ENCODE measurements at places on chromosomes 1 and 21.

- no peak for DNase-seq
Measured at GRCh38 chr1:228850141-228851100, 115.1 kb downstream of the RHOU start.

DNA sequence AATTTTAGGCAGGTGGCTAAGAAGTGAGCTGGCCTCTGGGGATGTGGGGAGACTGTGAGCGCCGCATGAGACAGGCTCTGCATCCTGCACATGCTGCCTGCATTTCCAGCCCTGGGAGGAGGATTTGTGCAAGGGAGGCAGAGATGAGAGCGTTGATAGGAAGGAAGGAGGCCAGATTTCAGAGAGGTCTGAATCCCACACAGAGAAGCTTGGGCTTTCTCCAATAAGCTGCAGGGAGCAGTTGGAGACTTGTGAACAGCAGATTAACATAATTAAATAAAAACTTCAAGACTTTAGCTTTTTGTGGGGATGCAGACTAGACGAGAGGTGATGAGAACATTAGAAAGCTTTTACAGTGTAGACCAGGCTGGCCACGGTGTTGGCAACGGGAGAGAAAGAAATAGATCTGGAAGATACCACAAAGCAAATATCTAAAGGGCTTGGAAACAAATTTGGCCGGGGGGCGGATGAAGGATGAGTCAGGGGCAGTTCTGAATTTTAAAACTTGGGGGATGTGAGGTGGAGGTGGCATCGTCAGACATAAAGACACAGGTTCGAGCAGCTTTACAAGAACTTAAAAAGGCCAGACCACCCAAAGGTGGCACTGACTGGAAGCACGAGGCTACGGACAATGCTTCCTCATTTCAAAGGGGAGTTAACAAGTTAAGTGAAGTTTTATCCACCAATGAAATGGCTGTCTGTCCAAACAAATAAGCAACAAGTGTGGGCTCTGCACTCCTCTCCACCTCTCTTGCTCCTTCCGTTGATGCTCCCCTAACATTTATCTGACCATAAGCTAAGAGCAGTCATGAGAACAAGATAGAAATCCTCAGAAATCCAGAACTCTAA lies 57.0 kb downstream of the HIVEP3 start:
- no peak for DNase-seq

DNA sequence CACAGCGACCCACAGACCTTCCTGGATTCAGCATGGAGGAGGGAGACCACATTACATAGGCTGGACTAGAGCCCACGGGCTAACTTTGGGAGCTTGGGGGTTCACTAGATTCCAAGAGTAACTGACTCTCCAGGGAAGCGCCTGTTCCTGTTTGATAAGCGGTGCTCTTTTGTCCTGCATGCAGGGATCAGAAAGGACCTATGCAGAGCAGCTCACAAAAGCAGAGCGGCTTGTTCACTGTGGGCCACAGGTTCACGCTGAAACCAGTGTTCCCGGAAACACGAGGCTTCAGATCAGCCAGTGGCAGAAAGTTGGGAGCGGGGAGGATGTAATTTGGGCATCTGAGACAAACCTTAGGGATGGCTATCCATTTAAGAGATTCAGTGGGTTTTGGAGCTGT lies 403.9 kb downstream of the PCP4 start:
- DNase-seq, result no peak

DNA sequence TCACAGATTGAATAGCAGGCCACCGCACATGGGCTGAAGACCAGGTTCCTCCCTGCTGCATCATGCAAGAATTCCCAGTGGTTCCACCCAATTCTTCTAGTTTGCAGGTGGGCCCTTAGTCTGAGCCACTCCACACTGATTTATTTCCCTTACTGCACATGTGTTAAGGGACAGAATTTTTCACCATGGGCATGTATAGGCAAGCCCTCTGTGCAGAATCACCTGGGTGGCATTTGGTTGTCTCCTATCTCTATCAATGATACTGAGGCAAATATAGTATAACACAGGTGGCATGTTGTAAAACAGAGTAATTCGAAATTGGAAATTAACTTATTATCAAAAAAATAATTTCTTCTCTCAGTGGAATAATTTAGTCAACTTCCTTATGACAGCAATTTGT lies 1892.4 kb downstream of the NCAM2 start:
- DNase-seq, result no peak

DNA sequence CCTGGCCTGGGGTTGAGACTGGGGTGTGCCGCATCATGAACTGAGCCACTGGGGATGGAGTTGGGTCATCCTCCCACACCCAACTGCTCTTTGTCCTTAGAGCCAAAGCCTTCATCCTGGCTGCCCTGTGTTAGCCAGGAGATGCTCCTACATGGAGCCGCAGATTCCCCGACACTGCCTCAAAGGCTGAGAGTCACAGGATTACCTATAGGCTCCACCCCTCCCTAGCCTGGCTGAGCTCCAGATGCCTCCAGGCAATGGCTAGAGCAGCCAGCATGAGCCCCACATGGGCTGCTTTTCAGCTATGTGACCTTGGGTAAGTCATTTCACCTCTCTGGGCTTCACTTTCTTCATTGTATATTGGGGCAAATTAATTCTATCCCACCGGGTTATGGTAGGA lies 119.9 kb upstream of the POU3F1 start:
- no peak for DNase-seq

DNA sequence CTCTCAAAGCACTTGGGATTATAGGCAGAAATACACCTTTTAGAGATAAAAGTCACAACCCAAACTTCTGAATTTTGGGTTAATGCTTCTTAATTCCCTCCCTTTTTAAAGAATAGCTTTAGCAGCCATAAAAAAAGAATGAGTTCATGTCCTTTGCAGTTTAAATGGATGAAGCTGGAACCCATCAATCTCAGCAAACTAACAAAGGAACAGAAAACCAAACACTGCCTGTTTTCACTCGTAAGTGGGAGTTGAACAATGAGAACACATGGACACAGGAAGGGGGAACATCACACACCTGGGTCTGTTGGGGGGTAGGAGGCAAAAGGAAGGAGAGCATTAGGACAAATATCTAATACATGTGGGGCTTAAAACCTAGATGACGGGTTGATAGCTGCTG lies 55.8 kb downstream of the SLC27A3 start:
- DNase-seq, result no peak

- DNase-seq, result no peak
Measured at GRCh38 chr1:242468784-242469183, 55.7 kb downstream of the PLD5 start.

DNA sequence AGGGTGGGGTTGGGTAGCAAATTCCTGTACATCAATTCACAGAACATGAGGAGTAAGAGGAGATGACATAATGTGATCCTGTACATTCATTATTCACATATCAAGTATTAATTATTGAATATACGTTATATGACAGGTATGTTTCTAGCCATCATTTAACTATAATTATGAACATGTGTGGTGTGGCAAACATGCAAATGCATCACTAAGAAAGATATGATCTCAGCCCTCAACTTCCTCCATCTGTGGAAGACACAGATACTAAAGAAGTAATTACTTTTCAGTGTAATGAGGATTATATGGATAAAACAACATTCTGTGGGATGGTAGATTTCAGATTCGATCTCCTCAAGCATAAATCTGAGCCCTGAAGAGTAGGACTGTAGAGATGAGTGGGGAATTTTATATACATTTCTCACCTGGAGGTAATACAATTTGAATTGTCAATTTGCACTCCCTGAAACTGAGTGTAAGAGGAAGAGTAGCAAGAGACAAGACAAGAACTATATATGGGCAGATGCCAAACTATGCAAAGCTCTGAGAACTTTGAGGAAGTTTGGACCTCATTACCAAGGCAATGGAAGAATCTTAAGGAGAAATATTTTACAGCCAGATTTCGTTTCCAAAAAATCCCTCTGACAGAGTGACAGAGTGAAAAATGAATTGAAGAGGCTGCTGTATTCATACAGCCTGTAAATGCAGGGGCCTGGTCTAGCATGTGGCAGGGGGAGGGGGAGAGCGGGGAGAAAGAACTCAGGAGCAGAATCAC lies 275.5 kb downstream of the TPR start:
- DNase-seq, result no peak

DNA sequence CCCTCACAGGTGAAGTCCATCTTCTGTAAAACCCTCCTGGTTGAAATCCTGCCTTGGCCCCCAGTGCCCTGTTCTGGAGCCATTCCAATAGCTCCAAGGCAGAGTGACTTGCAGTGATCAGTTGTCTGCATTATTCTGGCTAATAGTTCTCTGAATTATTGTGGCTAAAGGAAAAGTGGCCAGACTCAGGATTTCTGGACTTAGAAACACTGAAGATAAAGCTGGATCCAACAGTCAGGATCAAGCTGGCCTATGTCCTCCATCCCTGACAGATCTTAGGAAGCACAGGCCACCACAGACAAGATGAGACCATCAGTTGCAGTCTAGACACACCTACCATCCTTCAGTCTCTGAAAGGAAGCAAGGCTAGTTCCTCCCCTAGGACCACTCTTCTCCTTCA lies 801 bp upstream of the C2CD4D start:
- DNase-seq, result no peak

- DNase-seq, result peak; percentile 92
Measured at GRCh38 chr21:29221253-29221744, 77.4 kb upstream of the BACH1 start.

DNA sequence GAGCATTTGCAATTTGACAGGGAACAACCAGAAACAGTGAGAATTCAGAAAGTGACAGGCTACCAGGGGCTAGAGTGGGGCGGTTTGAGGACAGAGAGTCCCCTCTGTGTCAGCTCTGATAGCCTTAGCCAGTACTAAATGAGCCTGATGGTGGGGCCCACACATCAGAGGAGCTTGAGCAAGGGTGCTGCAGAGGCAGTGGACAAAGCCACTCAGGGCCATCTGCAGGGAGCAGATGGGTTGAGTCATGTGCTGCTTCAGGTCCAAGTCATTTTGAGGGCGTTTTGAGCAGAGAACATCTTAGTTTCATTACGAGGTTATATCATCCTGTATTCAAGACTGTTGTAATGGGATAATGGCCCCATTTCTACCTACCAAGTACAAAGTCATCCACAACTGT lies 7.7 kb downstream of the LRRC52 start:
- no peak for DNase-seq

DNA sequence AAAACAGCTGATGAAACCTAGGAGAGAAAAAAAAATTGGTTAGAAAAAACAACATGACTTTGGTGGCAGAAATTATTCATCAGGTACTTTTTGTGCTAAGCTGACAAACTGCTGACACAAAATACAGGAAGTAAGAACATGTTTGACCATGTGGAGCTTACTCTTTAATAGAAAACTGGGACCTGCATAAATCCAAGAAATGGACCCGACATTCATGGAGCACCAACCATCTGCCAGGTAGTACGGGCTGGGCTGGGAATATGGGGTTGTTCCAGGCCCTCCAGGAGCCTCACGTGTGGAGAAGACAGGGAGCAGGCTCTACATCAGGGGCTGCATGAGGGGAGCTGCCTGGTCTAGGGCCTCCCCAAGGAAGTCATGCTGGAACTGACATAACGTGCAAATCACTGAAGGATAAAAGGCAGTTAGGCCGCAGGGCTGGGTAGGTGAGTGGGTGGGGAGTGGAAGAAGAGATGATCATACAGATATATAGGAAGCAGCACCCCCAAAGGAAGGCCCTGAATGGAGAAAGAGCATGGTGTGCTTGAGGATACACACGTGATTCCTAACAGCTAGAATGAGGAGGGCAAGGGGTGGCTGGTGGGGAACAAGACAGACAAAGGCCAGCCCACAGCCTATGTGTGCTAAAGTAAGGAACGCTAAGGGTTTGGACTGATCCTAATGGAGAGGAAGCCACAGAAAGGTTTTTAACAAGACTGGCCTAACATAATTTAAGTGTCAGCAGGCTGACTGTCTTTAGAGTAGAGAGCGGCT lies 26.1 kb downstream of the CD58 start:
- no peak for DNase-seq

DNA sequence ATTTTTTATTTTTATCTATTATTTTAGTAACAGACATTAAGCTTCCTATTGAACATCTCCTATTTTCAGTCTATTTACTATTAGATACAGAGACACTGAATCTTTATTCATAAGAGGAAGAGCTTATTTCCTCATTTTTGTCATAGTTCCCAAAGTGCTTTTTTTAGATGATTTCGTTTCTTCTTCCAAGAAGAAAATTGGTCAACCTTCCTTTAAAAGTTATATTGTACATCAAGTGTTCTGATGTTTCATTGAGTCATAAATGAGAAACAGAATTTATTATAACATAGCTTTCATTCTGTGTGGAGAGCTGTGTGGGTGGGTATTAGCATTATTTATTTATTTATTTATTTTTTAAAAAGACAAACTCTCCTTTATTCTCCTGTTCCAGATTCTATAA lies 50.6 kb upstream of the BACH1 start:
- no peak for DNase-seq

- DNase-seq, result no peak
Measured at GRCh38 chr1:214154596-214155292, 126.2 kb upstream of the SMYD2 start.

GRCh38 chr1:229913489-229913888 lies 153.5 kb upstream of the GALNT2 start:
- no peak for DNase-seq

DNA sequence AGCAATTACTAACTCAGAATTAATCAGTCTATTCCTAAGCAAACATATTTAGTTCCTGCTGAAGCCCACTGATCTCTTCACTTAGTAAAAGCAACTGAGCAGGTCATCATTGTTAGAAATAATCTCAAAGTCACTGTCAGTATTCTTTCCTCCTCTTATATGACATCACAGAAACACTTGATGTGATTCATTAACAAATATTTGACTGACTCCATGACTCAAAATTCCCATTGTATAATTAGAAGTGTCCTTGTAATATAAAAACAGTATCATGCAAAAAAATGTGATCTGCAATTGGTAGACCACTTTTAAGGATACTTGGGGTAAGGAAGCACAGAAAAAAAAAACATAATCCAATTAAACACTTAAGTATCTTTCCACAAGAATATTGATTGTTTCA lies 194.4 kb downstream of the DPYD start:
- peak; percentile 23 for DNase-seq

- DNase-seq, result no peak
Measured at GRCh38 chr1:120133228-120133927, 42.9 kb downstream of the SEC22B start.

- DNase-seq, result no peak
Measured at GRCh38 chr1:212512816-212513559, 80.3 kb downstream of the NENF start.

GRCh38 chr1:91099746-91100621 lies 78.1 kb upstream of the ZNF644 start:
- no peak for DNase-seq

DNA sequence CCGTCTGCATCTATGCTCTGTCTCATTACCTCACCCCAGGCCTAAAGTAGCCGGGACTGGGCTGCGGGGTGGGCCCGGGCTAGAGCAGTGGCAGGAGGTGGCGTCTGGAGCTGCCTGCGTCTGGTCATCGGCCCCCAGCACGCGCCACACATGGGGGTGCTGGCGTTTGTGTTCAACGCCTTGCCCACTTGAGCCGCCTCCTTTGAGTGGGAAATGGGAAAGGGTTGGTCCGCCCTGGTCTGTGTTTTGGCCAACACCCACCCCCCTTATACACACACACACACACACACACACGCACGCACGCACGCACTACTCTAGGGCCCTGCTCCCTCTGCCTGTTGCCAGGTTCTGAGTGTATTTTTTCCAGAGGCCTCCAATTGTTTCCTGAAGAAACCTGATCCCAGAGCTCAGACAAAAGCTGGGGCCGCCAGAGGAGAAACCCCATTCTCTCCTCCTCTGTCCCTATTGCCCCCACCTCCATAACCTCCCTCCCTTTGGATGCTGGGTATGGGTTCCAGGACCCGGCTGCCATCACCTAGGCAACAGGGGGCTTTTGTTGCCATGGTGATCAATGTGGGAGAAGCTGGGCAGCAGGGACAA lies 10.1 kb downstream of the VANGL2 start:
- peak; percentile 23 for DNase-seq

GRCh38 chr1:225844236-225845061 lies 34.5 kb downstream of the EPHX1 start:
- no peak for DNase-seq
